ENCODE measurements at places on chromosomes 12 and 14.

DNA sequence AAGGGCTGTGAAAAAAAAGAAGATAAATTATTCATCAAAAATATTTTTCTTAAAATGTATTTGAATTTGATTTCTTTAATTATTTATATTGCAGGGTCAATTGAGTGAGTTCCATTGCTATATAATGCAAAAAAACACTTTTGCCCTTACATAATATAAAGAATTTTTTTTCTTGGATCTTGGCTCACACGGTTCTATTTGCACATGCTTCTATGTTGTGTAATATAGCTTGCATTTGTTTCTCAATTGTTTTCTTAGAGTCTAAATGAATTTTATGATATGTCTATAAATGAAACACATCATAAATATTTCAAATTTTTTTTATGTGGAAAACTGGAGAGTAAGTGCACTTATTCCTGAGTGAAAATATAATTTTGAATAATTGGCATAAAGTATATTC, 694.2 kb downstream of the SLC6A15 start:
- no peak for DNase-seq

DNA sequence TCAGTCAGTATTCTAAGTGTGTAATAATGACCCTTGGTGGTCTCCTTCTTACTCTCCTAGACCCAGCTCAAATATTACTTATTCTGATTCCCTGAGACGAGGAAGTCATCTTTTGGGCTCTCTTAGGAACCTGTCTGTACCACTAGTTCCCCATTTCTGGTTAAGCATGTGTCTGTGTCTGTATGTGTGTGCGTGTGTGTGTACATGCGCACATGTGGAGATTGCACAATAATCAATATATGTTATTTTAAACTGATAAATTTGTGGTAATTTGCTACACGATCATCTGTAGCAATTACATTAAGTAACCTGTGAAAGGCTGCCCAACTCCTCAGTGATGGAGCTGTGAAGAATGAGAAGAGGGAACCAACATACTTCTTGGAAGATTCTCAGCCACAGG, 132.2 kb downstream of the ASCL4 start:
- no peak for DNase-seq

DNA sequence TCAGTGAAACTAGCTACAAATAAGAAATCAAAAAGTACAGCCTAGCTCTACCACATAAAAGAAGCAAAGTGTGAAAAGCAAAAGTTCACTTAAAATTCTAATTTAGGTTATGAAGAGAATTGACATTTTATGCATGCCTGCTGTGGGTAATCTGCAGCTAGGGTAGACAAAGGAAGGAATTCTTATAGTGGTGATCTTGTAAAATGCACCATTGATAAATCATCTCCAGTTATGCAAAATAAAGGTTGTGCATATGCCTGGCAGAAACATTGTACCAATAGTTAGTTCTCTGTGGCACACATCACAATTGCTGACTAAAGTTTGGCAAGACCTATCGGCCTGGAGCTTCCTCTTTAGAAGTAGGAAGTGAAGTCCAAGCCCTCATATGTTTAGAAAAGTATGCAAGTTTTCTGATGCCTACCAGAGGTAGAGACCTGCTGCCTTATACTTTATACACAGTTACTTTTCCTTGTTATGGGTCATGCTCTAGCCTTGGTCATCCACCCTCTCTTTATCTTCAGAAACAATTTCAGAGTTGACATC, 78.3 kb downstream of the TSHR start:
- DNase-seq: no peak

GRCh38 chr12:46492471-46493085, 120.0 kb upstream of the SLC38A2 start:
- no peak for DNase-seq

- DNase-seq: no peak
Measured at GRCh38 chr14:76881348-76881747, 55.1 kb downstream of the LRRC74A start.

GRCh38 chr14:71289536-71289935, 382.3 kb downstream of the PCNX1 start:
- peak; percentile 26 for DNase-seq

Measured in CD4-positive, alpha-beta T cell treated with Interleukin-15 for 4 hours (primary cell).